ENCODE measurements at places on chromosomes 3 and 15. TPM values are rescaled to one million over a fixed set of nuclear protein-coding genes. Genes with fewer than 3 reads are reported as not detected.
A peak's percentile ranks its signal among the peaks of the same experiment; 100 is the strongest.

DNA sequence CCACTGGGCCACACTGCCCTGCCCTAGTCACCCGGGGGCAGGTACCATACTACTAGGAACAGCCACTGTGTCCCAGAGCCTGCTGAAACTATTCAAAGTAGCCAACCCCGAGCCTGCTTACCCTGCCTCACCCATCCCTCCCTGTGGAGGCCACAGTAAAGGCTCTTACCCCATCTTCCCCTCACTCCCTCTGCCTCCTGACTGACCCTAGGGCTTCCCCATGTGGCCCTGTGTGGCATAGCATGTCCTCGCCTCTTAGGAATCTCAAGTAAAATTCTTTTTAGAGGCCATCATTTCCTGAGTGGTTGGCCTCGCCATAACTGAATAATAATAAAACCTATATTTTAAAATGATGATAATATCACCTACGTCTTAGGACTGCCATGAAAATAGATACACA lies 112.2 kb upstream of the SLC6A11 start:
- H3K4me3 ChIP-seq = no peak overlapping the region
- DNase-seq = no peak
- H3K4me1 ChIP-seq = no peaks in the 10 kb centered on the region

DNA sequence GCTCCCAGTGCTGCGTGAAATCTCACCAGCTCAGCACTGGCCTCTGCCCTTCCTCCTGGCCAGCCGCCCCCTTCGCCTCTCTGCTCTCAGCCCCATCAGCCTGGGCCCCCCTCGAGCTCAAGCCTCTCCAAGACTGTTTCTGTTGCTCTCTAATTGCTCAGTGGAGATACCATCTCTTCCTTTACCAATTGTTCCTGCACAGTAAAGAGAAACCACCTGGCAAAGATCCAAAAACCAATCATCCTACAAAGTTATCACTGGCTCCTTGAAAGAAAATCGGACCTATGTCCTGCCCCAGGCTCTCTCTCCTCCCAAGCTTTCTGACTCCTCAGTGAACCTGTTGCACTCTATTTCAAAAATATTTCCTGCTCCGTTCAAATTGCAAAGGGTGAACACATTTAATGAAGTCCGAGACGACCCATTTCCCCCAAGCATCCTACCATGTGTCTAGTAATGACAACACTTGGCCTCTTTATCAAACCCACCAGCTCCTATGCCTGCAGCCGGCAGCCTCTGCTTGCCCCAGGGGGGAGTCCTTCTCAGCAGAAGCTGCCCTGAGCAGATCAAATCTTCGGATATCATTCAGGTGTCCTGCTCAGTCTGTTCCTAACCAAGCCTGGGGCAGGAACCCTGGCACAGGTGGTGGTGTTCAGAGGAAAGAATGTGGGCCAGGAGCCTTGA lies 53.7 kb upstream of the FAM174B start:
- H3K27me3 ChIP-seq = peaks cover 6% of the 10 kb centered on the region
- no peaks in the 10 kb centered on the region for H3K36me3 ChIP-seq
- H3K4me1 ChIP-seq = peaks cover 4% of the 10 kb centered on the region
- H3K4me3 ChIP-seq = no peak overlapping the region
- no peak overlapping the region for H3K27ac ChIP-seq

DNA sequence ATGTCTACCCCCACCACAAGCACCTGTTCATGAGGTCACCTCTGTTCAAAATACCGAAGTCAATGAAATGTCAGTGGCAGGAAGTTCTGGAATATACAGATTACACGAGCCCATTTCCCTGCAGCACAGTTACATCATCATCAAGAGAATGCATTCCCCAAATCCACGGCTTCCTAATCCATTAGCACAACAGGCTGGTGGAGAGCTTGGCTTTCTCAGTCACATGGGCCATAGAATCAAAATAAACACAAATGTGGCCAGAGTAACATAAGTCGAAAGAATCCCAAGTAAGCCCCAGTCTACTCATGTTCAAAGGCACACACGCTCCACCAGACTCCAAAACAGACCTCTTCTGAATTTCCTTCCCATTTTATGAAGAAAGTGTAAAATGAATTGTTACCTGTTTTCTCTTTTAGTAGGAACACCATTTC lies 419.3 kb downstream of the MAGI1 start:
- H3K4me1 ChIP-seq = no peaks in the 10 kb centered on the region
- H3K27ac ChIP-seq = no peak overlapping the region
- no peak for DNase-seq
- H3K36me3 ChIP-seq = no peaks in the 10 kb centered on the region
- no peak overlapping the region for H3K4me3 ChIP-seq

GRCh38 chr3:177725165-177725564 lies 527.9 kb upstream of the TBL1XR1 start:
- peak overlapping the region; percentile 51 for H3K4me3 ChIP-seq
- DNase-seq = peak; percentile 36
- peaks cover 50% of the 10 kb centered on the region for H3K4me1 ChIP-seq
- H3K36me3 ChIP-seq = no peaks in the 10 kb centered on the region
- H3K27me3 ChIP-seq = no peaks in the 10 kb centered on the region

The DZIP3 gene
- 1.1 TPM for polyA plus RNA-seq
